ENCODE measurements at places on chromosomes 5 and 9.

DNA sequence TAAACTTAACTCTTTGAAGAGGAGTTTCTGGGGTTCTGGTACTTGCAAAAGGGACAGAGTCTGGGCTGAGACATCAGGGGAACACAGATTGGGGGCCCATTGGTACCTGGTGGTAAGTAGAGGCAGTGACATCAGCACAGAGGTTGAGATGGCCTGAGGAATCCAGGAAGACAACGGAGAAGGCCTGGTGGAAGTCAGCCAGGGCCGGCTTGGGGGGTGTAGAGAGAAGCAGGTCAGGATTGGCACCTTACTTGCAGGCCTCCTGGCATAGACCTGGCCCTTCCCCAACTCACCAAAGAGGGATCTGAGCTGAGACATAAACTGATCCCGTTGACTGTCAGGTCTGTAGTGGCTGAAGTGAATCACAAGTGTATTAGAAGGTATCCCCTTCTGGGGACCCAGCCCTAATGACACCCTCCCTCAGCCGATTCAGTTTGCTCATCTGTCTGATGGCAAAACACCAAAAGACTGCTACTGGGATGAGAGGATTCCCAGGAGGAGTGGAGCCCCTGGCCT lies 5.5 kb downstream of the NOL6 start:
- no peak for DNase-seq

GRCh38 chr5:128516978-128517377 lies 21.1 kb downstream of the FBN2 start:
- no peak for DNase-seq

DNA sequence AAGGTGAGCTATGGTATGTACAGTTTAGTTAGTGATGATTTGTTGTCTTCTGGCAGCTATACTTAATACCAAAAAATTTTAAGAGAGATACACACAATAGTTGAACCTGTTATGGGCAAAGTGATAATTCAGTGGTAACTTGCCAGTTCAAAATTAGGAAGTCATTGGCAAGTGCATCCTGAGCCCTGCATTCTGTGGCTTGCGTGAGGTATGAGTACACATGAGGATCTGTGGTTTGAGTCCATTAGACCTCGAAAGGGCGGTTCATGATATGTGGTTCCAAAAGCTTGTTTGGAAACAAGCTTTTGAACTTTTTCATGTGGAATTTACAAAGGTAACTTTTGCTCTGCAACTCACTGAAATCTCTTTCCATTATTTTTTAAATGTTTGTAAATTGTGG lies 47.0 kb downstream of the GPR21 start:
- DNase-seq: no peak

DNA sequence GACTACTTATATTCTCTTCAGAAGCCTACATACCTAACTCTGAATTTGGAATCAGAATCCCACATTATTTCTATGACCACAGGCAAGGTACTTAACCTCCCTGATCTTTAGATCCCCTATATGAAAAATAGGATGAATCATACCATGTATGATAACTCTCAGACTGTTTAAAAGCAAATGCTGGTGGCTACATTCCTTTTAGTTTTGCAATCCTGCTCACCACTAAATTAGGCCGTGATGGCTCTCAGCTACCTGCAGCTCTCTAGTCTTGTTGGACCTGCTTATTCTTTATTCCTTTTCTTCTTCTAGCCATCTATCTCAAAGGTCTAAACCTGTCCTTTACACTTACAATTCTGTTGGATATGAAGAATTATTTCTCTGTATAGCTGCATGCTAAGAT lies 303.4 kb upstream of the ATP10B start:
- no peak for DNase-seq

DNA sequence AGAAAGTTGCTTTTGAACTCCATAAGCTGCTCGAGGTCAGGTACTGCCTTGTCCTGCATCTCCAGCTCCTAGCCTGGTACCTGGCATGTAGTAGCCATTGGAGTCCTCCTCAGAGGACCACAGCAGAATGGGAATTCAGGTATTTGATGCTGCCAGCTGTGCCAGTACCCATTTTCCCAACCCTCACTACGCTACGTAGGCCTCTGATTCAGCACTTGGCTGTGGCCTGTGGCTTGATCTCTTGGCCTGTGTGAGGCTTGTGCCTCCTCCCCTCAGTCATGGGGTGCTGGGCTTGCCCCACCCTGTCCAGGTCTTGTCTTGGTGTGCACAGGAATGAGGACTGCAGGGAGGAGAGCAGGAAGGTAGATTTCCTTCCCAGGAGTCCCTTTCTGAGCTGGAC lies 11.8 kb downstream of the OTULIN start:
- DNase-seq: no peak

DNA sequence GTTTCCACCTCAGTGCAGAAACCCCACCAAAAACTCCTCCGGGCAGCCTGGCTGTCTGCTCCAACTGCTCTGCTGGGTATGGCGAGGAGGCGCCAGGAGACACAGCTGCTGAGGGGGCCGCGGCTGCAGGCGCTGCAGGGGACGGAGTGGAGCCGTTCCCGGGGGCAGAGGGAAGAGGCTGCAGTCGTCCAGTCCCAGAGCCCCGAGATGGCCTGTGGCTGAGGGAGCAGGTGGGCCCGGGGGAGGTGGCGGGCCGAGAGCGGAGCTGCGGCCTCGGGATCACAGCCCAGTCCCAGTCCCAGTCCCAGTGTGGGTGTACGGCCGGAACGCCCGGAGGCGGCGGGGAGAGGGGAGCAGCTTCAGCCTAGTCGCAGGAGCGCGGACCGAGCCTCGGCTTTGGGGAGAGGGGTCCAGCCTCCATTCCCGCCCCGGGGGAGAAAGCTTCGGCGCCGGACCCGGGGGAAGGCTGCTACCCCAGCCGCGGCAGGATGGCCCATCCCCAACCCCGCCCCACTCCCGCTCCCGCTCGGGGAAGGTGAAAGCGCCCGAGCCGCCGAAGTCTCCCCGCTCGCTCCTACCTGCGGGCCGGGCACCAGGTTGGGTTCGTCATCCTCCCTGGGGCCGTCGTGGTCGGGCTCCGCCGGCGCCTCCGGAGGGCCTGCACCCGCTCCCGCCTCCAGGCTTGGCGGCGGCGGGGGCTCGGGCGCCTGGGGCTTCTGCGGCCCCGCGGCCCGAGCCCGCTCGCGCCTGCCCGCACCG lies 513 bp downstream of the FAM193B start:
- DNase-seq: peak; percentile 31

DNA sequence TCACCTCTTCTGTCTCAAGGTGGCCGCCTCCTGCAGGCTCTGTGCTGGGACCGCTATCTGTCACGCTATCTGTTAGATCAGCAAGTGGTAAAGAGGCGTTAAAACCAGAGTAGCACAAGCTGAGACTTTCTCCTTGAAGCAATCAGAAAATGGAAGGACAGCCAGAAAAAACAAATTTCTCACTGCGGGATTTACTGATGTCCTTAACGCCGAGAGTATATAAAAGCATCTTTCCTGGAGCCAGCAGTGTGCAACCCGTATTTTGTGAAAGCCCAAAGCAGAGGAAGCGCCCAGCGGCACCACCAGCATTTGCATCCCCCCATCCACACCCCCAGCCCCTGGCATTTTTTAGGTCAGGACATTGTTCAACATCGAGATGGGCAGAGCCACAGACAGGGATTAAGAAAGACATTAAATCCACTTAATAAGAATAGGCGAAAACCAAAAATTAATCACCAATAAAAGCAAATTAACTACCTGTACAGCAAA lies 48.6 kb downstream of the DUSP1 start:
- no peak for DNase-seq

DNA sequence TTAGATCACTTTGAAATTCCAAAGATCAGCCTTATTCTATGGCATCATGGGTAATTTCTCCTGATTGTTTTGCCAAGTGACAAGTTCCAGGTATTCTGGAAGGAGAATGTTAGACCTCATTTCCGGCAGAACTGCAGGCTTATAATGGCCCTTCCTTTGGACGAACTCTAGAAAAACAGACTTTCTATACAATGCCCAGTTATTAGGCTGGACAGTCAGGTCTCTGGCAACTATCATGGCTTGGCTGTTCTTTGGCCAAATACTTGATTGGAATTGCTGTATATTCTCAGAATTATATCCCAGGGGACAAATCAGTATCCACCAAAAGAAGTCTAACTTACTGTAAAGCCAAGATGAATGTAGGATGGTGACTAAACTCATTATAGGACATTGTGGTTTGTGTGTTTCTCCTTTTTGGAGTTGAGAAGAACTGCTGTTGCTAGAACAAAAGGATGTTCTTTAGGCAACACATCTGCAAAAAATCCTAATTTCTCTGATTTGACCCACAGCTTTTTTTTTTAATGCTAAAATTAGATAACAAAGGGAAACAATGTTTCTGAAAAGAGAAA lies 69.0 kb downstream of the ADAMTSL1 start:
- no peak for DNase-seq

GRCh38 chr5:149060325-149060724 lies 2.5 kb downstream of the SH3TC2 start:
- no peak for DNase-seq

- no peak for DNase-seq
Measured at GRCh38 chr9:15417626-15418025, 5.0 kb upstream of the SNAPC3 start.

DNA sequence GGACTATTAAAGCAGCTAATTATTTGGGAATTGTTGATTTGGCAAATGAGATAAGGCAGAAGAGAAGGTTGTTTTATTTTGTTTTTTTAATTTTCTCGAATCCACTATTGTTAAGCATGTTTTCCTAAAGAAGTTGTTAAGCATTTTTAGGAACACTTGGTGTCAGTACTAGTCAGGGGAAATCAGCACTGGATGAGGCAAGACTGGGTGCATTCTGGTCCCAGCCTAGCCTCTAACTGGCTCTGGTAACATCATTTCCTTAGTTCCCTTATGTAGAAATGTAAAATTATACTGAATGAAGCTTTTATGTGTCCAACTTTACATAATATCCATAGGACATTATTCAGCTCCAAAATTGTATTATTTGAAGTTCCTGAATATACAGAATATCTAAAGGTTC lies 196.1 kb downstream of the PCSK5 start:
- no peak for DNase-seq

DNA sequence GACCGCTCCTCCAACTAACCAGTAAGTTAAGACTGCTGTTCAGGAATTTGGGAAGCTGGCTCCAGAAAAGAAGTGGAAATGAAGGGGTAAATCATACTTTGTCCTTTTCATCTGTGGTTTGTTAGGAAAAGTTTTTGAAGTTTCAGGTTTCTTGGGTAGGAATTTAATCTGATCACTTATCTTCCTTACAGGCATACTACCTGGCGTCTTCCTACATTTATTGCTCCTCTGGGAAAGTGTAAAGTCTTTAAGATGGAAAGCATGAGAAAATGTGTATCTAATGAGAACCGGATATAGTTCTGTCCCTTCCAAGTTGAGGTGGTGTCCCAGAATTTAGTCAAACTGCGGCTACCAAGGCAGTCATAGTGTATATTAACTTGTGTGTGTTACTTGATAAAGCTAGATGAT lies 1.3 kb downstream of the RASA1 start:
- no peak for DNase-seq

- no peak for DNase-seq
Measured at GRCh38 chr9:131214286-131214856, 61.9 kb downstream of the FAM78A start.

DNA sequence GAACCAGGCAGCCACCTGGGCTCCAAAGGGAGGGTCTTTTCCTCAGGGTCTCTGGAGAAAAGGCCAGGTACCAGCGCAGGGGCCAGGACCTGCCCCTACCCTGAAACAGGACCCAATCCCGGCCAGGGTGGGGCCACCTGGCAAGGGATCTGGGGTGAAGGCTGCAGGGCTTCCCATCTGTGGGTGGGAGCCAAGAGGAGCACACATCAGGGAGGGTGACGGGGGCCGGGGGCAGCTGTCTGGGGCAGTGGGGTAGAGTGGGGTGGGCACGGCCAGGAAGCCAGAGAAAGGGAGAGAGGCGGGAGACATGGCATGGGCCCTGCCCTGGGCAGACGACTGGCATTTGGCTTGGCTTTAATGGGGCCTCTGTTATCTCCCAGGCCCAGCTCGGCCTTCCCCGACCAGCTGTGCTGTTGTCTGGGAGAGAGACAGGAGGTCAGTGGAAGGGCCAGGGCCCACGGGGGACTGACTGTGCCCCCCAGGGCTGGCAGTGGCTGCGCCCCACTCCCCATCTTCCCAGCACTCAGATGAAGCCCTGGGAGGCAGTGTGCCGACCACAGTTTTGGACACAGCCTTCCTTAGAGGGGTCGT lies 57.2 kb upstream of the RNF130 start:
- DNase-seq: no peak

- DNase-seq: no peak
Measured at GRCh38 chr9:72728031-72728770, 206.8 kb downstream of the TMC1 start.

DNA sequence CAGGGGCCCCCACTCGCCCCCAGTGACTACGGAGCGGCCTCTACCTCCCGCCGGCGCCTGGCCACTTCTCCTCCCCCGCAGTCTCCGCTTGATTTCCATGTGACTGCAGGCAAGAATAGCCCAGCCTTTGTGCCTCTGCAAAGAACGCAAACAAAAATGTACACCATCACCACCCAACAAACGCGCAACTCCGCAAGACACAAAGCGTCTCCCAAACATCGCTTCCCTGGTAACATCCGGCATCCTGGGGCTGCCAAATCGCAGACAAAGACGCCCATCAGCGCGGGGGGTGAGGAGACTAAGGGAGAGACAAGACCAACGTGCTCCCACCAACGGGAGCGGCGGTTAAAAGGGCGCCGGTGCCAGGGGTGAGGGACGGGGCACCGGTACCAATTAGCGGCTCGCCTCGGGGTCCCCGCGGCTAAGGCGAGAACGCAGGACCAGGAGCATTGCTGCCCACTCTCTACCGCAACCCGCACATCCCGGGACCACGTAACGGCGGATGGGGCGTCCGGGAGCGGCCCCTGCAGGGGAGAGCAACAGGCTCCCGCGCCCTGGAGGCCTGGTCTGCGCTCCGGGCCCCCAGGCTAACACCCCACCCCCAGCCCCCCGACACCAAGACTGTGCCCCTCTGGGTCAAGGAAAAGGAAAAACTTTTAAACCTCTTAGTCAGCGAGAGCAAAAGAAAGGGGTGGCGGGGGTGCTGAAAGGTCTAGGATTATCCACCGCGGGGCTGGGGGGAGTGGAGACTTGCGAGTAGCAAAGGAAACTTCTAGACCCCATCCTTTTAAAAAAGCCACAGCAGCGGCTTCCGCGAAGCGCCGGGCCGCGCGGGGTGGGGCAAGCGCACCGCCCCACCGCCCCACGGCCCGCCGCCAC lies 885 bp downstream of the MPDZ start:
- DNase-seq: no peak

GRCh38 chr9:134570711-134571325 lies 70.8 kb upstream of the COL5A1 start:
- DNase-seq: no peak

DNA sequence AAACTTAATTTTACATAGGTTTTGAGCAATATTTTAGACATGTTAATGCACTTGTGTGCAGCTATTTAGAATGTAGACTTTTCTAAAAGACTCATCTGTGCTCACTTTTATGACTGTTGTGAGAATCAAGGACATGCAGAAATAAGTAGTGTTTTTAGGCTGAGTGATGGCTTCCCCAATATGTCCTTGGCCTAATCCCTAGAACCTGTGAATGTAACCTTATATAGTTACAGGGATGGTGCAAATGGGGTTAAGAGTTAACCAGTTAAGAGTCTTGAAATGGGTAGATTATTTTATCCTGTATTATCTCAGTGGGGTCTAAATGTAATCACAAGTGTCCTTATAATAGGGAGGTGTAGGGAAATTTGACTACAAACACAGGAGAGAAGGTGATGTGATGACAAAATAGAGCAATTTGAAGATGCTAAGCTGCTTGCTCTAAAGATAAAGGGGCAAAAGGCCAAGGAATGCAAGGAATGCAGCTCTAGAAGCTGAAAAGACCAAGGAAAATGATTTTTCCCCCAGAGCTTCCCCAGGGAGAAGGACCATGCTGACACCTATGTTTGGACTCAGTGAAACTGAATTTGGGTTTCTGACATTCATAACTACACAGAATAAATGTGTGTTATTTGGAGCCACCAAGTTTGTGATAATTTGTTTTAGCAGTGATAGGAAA lies 298.0 kb upstream of the PAPPA start:
- no peak for DNase-seq
